T-helper 22 cell (primary cell): ENCODE measurements at places on chromosomes 12 and 14.

DNA sequence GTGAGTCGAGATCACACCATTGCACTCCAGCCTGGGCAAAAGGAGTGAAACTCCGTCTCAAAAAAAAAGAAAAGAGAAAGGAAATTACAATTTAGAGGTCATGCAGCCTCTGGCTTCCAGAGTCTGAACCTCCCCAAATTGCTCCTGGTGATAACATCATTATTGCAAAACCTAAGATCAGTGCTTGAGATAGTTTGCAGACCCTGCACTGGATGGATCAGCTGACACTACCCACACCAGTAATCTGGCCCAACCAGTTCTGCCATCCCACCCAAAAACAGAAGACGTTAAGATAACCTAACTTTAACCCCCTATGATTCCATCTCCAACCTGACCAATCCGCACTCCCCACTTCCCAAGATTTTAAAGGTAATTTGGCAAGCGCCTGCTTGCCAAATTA lies 353.7 kb upstream of the DIO2 start:
- no peak for DNase-seq

GRCh38 chr12:129604506-129604905 lies 299.3 kb downstream of the TMEM132D start:
- DNase-seq = no peak

- no peak for DNase-seq
These were observed 68.2 kb upstream of the MUCL1 start for GRCh38 chr12:54786081-54786480.

DNA sequence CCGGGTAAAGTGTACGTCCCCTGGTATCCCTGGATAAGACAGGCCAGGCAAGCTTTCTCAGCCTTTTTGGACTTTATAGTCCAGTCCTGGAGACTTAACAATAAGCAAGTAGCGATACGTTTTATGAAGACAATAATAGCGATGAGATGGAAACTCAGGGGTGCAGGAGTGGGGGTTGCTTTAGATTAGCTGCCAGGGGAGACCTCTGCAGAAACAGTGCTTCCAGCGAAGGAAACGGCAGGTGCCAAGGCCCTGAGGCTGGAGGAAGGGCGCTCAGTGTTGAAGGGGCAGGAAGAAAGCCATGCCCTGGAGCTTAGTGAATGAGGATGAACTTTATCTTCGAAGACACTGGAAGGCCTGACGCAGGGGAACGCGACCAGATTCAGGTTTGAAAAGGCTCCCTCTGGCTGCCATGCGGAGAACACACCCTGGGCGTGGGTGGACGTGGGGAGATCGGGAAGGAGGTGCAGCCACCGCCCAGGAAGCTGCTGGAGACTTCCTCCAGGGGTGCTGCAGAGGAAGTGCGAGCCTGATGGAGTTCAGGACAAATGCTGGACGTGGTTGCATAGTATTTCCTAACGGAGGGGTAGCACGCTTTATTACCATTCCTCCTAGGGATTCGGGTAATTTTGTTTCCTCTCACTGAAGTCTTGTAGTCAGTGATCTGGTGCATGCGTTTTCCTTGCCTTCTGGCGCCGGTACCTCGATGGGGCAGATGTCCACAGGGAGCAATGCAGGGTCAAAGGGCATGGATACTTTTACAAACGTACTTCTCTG lies 26.1 kb upstream of the UBC start:
- peak; percentile 66 for DNase-seq

- no peak for DNase-seq
These were observed 12.9 kb upstream of the MCRS1 start for GRCh38 chr12:49580572-49581535.

- no peak for DNase-seq
These were observed 1.7 kb downstream of the HNF1A start for GRCh38 chr12:120979862-120980696.
